ENCODE measurements at places on chromosomes 1 and 21.
A peak's percentile ranks its signal among the peaks of the same experiment; 100 is the strongest.

DNA sequence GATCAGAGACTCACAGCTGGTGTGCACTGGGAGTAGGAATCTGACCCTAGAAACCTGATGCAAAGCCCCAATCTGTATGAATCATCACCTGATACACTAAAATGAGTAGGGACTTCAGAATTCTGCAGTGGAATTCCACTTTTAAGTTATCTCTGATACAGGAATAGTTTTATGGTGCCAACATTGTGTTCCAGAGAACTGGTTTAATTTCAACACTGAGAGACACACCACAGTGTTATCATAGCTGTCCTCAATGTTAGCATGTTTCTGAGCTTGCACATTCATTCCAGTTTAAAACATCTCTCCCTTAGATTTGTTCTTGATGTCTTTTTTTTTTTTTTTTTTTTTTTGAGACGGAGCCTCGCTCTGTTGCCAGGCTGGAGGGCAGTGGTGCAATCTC lies 7.1 kb downstream of the UTS2 start:
- DNase-seq = no peak

DNA sequence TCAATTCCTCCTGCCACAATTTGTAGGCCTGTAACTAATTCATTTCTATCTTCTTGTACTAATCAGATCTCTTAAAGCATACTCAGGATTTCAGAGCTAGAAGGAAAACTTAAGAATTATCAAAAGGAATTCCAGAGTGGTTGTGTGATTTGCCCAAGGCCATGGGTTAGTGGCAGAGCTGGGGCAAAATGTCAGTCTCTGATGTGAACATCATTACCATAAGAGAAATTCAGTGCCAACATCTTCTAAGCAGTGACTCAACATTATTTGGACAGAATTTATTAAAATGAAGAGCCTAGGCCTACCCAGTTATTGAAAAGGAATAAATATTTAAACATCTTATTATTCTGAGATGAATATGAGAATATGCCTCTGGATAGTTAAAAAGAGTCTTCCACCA lies 14.5 kb downstream of the ST6GALNAC5 start:
- no peak for DNase-seq

- peak; percentile 78 for DNase-seq
Observed at GRCh38 chr1:84478876-84479868, at the start of gene RPF1. RPF1 (plus strand) TSS chr1:84479266; CDS start chr1:84479282, 16 bp downstream.

DNA sequence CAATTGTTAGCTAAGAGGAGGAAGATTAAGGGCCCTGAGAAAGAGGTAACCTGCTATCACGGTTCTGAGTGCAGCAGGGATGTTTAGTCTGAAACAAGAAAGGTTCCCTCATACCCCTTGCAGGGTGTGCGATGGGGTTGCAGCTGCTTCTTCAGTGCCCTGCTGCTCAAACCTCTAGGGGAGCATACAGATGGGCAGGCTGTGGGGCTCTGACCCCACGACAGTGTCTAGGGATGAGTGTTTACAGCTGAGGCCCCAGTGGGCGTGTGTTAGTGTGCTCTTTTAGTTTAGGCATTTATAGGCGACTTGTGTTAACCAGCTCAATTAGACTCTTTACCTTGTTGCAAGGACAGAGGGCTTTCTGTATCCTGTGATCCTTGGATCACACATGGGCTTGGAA lies 41.3 kb upstream of the PLA2G5 start:
- no peak for DNase-seq

- DNase-seq = no peak
Observed at GRCh38 chr1:163068716-163069115, 445 bp upstream of the RGS4 start.

GRCh38 chr1:25567710-25568089 lies 24.3 kb downstream of the LDLRAP1 start:
- no peak for DNase-seq

- no peak for DNase-seq
Observed at GRCh38 chr1:115343200-115343737, 5.2 kb upstream of the NGF start.

- no peak for DNase-seq
Observed at GRCh38 chr1:199272628-199273086, 633.8 kb downstream of the PTPRC start.

GRCh38 chr1:32784817-32785216 lies 32.3 kb downstream of the YARS1 start:
- no peak for DNase-seq

- no peak for DNase-seq
Observed at GRCh38 chr1:164712131-164713036, 153.4 kb downstream of the PBX1 start.

DNA sequence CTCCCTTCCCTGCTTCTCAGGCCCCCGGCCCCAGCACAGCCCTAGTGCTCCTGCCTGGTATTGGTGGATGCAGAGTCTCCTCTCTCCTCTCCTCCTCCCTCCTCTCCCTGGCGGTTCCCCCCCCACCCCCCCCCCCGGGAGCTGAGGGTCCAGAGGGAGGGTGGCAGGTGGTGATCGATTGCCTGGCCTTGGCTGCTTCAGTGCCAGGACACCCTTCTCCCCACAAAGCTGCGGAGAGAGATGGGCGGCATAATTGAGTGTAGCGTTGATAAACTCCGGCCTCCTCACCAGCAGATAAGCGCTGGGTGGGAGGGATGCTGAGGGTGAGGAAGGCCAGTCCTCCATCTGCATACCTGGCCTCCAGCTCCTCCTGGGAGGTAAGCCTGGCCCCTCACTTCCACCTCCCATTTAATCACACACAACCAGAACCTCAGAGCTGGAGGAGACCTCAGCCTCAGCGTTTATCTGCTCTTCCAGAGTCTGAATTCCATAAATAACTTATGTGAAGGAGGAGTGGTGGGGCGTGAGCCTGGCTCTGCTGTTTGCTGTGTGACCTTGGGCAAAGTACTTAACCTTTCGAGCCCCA lies 60.8 kb downstream of the LRRN2 start:
- no peak for DNase-seq

DNA sequence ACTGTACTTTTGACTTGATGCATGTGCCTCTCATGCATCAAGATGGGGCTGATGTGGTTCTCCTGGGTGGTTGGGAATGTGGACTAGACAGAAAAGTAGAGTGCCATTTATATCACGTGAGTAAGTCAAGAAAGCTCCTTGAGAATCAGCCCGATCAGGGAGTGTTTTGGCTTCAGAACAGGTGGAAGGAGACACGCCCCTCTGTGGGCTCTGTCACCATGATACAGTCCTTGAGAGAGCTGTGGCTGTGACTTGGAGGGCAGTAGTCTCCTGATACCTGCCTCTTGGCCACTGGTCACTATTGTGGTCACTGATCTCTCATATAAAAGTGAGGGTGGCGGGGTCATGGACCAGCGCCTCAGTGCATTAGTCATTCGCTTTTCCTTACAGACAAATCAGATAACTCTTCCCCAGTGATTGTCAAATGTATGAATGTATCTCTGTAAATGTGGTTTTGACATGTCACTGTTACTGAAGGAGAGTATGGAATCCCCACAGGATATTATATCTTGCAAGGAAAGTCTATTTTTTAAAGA lies 8.9 kb upstream of the C4BPB start:
- DNase-seq = no peak

DNA sequence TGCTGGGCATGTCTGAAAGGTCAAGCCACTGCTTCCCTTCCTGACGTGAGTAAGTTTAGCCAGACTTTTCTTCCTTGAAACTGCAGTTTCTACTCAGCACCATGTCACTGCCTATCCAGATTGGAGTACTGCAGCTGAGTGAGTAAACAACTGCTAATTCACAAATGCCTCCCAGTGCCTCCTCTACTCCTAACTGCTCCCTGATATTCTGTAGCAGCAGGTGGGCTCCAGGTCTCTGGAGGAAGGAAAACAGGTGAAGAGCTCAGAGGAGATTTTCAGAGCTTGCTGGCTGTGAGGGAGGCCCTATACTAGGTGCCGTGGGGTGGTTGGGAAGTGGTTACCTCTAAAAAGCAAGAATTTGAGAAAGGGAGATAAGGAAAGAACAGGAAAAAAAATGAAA lies 96.5 kb downstream of the KIF14 start:
- DNase-seq = no peak

GRCh38 chr1:27589841-27590426 lies 14.0 kb downstream of the AHDC1 start:
- no peak for DNase-seq

DNA sequence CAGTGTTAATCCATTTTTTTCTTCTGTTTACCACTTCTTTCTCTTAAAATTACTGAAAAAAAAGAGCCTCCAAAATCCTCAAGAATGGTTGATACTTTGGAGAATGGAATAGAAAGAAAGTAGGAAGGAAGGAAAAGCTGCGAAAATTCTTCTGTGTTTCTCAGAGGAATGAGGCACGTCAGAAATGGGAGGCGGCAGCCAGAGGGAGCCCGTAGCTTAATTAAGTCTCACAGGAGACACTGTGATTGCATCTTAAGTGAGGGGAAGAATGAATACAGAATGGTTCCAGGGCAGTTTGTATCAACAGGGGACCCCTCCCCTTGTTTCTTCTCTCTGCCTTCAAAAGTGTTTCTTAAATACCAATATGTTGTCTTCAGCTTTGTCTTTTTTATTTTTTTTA lies 1099.5 kb downstream of the PLA2G4A start:
- no peak for DNase-seq

DNA sequence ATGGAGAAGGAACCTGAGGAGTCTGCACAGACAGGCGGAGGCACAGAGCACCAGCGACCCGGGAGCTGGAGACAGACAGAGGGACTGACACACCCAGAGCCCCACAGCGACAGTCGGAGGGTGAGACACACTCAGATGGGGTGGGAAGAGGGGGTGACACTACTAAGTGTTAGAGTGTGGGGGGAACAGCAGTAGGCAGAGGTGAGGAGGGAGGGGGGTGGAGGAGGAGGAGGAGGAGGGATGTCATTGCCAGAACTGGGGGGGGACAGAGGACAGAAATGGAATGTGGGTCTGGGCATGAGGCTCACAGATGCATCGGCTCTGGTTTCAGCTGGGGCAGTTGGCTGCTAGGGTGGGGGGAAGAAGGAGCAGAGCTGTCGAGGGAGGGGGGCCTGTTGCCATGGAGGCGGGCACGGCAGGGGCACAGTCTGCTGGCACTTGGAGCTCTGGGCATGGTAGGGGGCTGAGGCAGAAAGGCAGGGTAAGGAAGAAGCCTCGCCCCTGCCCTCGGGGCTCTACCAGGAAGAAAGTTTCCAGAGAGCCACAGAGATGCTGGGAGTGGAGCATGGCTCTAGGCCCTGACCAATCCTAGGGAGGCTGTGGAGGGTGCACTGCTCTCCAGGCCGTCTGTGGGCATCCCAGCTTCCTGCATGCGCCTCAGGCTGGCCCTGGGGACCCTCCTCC lies 37.3 kb downstream of the AHDC1 start:
- DNase-seq = no peak

- DNase-seq = no peak
Observed at GRCh38 chr21:43611598-43612369, 47.5 kb downstream of the HSF2BP start.

- DNase-seq = no peak
Observed at GRCh38 chr21:25170681-25171080, 436.6 kb downstream of the MRPL39 start.

DNA sequence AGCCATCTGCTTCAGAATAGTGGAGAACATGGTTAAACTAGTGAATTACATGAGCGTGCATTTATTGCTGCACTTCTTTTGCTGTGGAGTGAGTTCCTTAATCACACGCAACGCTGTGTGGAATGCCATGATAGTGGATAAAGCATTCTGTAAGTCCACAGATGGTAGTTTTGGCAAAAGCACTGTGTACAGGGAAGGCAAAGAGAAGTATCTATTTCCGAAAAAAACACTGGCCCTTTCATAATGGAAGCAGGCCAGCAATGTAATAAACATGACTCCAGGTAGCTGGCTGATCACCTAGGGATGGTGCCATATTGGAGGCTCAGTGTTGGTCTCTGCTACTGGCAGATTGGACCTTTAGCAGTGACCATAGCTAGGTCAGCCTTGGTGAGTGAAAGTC lies 67.6 kb downstream of the FH start:
- no peak for DNase-seq

GRCh38 chr1:240455228-240455821 lies 156.6 kb downstream of the GREM2 start:
- DNase-seq = no peak

GRCh38 chr1:7659514-7659913 lies 111.6 kb upstream of the VAMP3 start:
- no peak for DNase-seq

DNA sequence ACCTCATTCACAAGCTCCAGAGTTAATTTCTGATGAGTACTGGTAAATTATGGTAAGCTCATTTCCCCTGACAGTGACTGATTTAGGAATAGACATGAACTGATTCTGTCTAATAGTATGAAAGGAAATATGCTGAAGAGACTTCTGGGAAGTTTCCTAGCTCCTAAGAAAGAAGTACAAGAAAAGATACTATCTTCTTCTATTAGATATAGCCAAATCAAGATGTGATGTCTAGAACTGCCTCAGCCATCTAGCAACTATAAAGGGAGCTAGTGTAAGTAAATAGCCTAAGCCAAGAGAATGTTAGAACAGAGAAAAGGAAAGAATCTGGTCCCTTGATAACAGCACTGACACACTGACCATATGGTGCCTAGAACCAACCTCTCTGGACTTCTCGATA lies 10.7 kb upstream of the PHTF1 start:
- no peak for DNase-seq

GRCh38 chr1:164586591-164586990 lies 27.6 kb downstream of the PBX1 start:
- DNase-seq = no peak

GRCh38 chr1:200075938-200076546 lies 48.5 kb downstream of the NR5A2 start:
- no peak for DNase-seq

- DNase-seq = no peak
Observed at GRCh38 chr1:40844079-40844478, 18.1 kb downstream of the CITED4 start.

DNA sequence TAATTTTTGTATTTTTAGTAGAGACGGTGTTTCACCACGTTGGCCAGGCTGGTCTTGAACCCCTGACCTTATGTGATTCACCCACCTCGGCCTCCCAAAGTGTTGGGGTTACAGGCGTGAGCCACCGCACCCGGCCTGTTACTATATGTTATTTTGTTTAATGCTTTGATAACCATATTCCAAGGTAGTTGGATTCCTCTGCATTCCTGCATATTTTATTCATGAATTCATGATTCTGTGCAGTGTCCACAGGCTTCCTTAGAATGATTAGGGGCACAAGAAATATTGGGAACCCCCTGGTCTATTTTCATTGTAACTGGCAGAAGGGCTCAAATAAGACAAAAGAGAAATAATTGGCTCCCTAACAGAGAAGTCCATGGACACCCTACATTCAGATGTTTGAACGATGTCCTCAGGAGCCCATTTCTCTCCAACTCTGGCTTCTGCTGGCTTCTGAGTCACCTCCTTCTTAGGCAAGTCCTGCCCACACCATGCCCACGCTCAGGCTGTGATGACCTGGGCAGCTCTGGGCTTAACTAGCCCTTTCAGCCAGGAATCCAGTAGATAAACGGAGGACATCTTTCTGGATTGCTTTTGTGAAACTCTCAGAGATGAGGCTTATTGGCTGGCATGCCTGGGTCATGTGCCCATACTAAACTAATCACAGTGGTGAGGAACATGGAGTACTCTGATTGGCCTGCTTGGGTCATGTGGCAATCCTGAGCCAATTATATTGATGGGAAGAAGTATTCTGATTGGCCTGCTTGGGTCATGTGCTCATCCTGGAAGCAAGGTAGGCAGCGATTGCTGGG lies 32.6 kb downstream of the TNFRSF8 start:
- DNase-seq = no peak

Data from naive thymus-derived CD8-positive, alpha-beta T cell (primary cell).